ENCODE measurements at places on chromosomes 12 and 14.

DNA sequence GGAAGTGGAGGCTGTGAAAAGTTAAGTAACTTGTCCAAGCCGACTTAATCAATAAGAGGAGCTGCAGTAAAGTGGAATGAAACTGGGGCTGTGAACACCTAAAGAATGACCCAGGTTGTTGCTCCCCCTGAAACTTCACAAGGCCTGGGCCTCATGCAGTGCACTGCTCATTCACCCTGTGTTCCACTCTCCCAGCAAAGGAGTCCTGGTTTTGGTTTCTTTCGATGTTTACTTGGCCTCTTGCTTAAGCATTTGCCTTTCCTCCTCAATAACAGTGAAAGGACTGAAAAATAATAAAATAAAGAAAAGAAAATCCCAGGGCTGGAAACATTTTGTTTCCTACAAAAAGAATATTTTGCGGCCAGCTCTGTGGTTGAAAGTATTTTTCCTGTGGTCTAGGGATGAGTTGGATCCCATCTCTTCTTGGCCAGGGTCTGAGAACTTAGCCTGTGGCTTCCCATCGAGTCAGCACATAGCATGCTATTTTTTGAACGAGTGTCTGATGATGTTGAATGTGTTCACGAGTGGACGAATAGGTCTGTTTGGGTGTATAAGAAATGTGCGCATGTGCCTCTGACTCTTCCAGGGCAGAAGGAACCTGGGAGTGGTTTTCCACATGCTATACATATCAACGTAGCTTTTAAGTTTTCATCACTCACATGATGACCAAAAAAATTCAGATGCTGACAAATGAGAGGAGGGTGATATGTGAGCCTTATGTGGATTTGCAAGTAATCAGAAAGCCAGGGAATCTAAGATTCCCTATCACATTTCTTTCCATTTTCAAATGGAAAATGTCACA, 349.8 kb downstream of the ZFP36L1 start:
- DNase-seq = no peak

DNA sequence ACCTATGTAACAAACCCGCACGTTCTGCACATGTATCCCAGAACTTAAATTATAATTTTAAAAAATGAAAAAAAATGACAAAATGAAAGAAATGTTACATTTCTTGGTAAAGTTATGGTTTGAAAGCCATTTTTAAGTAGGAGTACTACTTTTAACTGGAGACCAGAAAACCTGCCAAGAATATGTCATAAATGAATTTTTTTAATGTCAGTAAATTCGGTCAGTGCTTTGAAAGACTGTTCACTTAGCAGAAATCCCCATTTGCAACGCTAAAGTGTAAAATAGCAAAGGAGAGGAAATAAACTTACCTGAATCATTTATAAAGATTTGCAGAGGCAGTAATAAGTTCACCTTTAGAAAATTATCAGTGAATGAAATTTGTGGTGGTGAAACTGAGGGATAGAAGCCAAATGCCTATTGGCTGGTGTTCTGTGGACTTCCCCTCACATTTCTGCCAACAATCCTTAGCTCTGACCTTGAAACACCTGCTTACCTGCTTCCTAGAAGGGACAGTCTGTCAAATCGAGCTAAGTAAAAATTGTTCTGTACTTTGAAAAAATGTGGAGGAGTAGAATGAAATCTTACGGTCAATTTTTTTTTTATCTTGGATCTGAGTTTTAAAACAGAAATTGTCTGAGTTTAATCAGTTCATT, 714.2 kb downstream of the SLC6A15 start:
- DNase-seq = no peak

DNA sequence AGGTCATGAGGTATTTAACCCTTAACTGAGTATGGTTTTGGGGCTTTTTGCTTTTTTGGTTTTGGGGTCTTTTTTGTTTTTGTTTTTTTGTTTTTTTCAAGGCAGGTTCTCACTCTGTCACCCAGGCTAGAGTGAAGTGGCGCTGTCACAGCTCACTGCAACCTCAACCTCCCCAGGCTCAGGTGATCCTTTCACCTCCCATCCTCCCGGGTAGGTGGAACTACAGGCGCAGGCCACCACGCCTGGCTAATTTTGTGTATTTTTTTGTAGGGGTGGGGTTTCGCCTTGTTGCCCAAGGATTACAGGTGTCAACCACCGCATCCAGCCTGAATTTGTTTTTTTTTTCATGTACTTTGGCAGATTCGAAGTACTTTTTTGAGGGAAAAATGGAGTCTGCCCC, 19.9 kb downstream of the RAP1B start:
- no peak for DNase-seq

DNA sequence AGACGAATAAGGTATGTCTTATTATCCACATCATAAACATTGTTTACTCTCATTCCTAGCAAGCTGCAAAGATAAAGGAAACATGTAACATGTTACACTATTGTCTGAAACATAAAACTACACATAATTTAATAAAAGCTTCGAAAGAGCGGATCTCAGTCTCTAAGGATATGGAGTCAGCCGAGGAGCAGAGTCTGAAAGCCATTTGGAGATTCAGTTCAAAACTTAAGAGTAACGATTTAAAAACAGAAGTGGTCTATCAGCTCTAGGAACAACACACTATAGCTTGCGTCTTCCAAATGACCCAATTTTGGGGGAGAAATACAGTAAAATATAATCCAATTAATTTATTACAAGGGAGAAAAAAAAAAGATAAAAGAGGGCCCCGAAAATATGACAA, 775 bp downstream of the NEMF start:
- no peak for DNase-seq

DNA sequence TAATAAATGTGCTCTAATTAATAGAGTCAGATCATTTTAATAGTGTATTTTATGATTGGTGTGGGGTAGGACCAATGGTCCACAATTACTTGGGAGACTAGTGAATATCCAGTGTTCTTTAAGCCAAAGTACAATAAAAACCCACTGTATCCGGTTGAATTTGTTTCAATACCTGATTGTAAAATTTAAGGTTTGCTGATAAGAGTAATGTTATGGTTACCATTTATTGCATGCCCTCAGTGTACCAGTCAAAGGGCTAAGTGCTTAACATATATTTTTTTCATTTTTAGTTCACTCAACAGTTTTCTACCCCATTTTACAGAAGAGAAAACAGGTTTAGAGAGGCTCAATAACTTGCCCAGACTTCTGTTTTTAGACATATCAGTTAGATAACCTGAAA, 97.9 kb upstream of the ATF1 start:
- no peak for DNase-seq

DNA sequence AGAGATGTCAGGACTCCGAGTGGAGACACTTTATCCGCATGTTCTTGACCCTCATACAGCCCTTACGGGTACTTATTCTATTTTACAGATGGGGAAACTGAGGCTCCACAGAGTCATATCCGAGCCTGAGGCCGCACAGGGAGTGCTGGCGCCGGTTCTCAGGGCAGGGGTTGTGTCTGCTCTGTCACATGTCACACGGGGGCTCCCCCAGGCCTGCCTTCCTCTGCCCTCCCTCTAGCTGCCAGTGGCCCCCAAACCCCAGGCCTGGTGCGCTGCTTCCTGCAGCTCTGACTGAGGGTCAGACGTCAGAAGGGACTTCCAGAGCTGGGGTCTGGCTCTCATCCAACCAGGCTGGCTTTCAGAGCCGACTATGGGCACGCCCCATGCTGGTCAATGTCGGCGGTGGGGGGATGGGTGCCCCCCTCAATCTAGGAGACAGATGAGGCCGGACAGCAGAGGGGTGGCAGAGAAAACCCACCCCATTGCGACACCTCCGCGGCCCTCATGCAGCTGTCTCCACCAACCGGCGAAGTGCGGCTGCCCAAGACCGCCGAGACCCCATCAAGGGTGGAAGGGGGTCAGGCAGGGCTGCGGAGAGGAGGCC, 811 bp upstream of the INF2 start:
- DNase-seq = no peak

DNA sequence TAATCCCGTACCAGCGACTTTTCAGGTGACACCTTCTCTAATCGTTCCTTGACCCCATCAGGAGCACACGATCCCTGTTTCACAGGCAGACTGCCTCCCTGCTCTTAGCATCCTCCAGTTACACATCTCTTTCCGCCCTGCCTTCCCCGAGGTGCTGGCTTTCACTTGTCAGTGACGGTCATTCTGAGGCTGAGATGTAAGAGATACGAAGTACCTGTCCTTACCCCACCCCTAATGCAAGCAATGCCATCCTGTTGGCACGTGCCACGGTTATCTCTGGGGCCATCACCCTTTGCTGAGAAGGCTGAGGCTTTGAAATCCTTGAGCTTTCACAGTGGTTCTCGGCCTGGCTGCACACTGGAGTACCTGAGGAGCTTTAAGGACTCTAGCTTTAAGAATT, 24.4 kb downstream of the B4GALNT3 start:
- DNase-seq = no peak

- no peak for DNase-seq
Observed at GRCh38 chr12:84497819-84498218, 414.8 kb downstream of the SLC6A15 start.

DNA sequence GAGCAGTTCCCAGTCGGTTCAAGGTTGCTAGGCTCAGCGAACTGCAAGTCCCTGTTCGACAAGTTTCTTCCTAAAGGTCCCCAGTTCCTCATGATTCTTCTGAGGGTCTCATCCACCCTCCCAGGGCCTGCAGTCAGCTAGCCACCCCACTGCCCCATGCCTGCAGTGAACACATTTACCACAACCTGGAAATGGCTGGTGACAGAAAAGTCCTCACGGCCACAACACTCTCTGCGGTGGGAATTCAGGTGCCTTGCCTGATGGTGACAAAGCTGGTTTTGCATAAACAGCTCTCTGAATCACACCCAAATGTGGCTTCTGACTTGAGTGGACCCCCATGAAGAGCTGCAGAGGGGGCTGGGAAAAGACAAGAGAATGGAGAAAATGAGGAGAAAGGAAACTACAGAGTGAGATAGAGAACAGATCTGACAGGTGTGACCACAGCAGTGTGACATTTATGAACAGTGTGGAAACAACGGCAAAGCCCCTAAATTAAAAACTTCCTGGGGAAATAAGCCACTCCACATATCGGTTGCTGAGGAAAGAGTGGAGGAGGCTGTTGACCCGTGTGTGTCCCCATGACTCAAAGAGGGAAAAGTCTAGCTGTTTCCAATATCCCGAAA, 1.3 kb upstream of the CD27 start:
- DNase-seq = no peak

DNA sequence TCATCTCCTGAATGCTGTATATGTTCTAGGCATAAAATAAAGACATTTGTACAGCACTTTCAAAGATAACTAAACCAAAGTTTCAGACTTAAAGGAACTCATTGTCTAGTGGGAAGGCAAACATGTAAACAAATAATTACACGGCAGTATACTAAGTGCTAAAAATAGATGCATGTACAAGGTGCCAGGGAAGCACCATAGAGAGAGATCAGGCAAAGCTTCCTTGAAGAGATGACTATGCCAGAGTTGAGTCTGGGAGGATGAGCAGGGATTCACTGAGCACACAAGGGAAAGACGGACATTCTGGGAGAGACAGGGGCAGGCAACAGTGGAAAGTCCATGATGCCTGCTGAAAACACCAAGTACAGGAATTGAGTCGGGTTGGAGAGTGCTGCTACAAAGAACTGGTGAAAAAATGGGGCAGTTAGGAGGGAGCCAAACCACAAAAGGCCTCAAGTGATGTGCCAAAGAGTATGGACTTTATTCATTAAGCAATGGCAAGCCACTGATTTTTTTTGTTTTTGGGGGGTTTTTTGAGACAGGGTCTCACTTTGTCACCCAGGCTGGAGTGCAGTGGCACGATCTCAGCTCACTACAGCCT, 26.8 kb downstream of the ANKS1B start:
- DNase-seq = no peak

- DNase-seq = no peak
Observed at GRCh38 chr12:9148926-9149325, 33.2 kb upstream of the A2M start.

GRCh38 chr14:81246461-81247270, 25.9 kb upstream of the GTF2A1 start:
- DNase-seq = peak; percentile 63

DNA sequence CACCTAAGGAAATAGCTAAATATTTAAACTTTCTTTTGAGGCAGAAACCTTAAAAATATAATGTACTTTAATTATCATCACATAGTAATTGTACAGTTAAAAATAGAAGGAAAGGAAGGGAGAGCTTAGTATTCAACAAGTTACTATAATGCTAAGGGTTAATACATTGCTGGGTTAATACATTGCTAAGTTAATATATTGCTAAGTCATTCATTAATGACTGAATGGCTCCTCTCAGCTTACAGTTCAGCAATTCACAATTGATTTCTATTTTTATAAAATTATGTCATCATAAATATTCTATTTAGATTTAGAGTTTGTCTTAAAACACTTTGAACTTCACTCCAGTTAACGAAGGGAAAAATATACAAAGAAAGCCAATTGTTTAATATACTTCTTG, 207.9 kb downstream of the BMP4 start:
- no peak for DNase-seq

DNA sequence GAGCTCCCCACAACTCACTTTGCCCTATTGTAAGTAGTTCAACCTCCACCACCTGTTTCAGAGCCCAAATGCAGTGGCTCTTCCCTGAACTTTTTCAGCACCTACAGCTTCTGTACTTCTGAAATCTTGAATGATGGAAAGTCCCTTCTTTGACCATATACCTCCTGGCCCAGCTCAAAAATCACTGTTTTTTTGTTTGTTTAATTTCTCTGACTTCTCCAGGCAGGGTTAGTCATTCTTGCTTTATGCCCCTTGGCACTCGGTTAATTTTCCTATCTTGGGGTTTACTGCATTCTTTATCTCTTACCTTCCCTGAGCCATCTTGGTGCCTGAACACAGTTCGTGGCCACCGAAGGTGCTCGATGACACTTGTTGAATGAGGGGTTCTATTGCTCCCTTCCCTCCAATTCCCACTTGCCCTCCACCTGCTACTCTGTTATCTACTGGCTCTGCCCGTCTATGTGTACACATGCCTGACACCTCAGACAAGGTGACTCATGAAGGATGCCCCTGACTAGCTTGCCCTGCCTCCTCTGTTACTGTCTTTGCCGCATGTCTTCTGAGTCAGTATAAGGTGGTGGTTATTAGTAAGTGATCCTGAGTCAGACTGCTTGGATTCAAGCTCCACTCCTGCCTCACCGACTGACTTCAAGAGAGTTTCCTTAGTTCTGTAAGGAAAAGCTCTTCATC, 4.4 kb downstream of the AMHR2 start:
- DNase-seq = peak; percentile 47

GRCh38 chr14:68890173-68890931, 88.8 kb downstream of the ACTN1 start:
- DNase-seq = no peak

GRCh38 chr12:93593843-93594242, 21.4 kb downstream of the SOCS2 start:
- DNase-seq = no peak

DNA sequence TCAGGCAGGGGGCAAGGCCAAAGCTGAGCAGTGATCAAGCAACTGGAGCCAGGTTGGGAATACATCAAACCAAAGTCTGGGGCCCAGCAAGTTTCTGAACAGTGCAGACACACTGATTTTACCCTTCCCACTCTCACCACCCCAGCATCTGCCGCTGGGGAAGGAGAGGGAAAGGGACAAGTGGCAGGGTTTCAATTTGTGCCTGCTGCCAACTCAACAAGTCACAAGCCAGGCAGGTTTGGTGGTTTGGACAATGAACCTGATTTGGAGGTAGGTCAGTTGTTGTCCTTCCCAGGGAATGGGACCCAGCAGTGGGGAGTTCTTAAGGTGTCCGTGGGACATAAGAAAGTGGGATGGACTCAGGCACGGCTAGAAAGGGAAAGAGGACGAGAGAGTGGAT, 151.9 kb upstream of the NOS1 start:
- DNase-seq = no peak

- DNase-seq = peak; percentile 43
Observed at GRCh38 chr14:24058260-24058950, 6.6 kb downstream of the CARMIL3 start.
